ENCODE measurements at places on chromosomes 1 and 21. TPM values are rescaled to one million over a fixed set of nuclear protein-coding genes. Genes with fewer than 3 reads are reported as not detected.
A peak's percentile ranks its signal among the peaks of the same experiment; 100 is the strongest.

WLS gene
- not detected for total RNA-seq

GRCh38 chr1:214997685-214998084 lies 84.9 kb upstream of the KCNK2 start:
- no peaks in the 10 kb centered on the region for H3K36me3 ChIP-seq
- H3K4me1 ChIP-seq = no peaks in the 10 kb centered on the region
- no peak for DNase-seq
- no peaks in the 10 kb centered on the region for H3K27me3 ChIP-seq
- H3K4me3 ChIP-seq = no peak overlapping the region

GRCh38 chr1:28078680-28079626 lies 9.5 kb downstream of the EYA3 start:
- H3K4me1 ChIP-seq = peaks cover 17% of the 10 kb centered on the region
- DNase-seq = no peak
- peaks cover 7% of the 10 kb centered on the region for H3K36me3 ChIP-seq
- no peak overlapping the region for H3K27ac ChIP-seq
- H3K4me3 ChIP-seq = no peak overlapping the region

LHX8 gene
- total RNA-seq = not detected

- DNase-seq = no peak
- peaks cover 5% of the 10 kb centered on the region for H3K27me3 ChIP-seq
- H3K4me3 ChIP-seq = no peak overlapping the region
- no peaks in the 10 kb centered on the region for H3K4me1 ChIP-seq
- no peaks in the 10 kb centered on the region for H3K36me3 ChIP-seq
- H3K27ac ChIP-seq = no peak overlapping the region
These were observed 87.2 kb upstream of the CNIH3 start for GRCh38 chr1:224528900-224529299.

DNA sequence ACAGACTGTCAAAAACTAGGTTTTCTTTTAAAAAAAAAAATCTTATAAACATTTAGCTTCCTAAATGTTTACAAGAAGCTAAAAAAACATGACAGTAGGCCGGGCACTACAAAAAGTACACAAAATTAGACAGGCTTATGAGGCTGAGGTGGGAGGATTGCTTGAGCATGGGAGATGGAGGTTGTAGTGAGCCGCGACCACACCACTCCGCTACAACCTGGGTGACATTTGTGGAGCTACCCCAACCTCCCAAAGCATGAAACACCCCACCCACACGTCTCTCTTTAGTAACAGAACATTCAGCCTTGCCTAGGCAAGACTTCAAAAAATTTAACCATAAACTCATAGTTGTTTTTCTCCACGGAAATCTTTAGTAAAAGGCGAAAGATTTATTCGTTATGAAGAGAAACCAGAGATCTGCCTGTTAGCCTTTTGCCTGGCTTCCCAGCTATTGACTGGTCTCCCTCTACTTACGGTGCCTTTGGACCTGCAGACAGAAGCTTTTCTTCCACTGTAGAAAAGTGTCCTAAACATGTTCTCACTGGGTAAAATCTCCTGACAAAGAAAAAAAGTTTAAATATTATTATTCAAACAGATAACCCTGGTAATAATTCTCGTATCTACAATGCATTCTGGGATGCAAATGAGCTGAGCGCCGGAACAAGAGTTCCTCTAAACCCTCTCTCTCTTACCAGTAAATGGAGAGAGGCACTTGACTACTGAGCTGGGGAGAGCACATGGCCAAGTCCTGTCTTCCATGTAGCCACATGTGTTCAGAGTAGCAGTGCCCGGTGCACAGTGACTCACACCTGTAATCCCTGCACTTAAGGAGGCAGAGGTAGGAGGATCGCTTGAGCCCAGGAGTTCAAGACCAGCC lies 9.2 kb downstream of the RNU5D-1 start:
- peak overlapping the region; percentile 94 for H3K27ac ChIP-seq
- H3K4me3 ChIP-seq = peak overlapping the region; percentile 61
- peak; percentile 65 for DNase-seq

GRCh38 chr1:150165622-150166612 lies 16.2 kb downstream of the PLEKHO1 start:
- H3K4me3 ChIP-seq = no peak overlapping the region
- peaks cover 51% of the 10 kb centered on the region for H3K4me1 ChIP-seq
- peaks cover 2% of the 10 kb centered on the region for H3K36me3 ChIP-seq
- peak; percentile 57 for DNase-seq

- H3K4me1 ChIP-seq = no peaks in the 10 kb centered on the region
- no peak overlapping the region for H3K4me3 ChIP-seq
- no peaks in the 10 kb centered on the region for H3K36me3 ChIP-seq
- H3K27ac ChIP-seq = no peak overlapping the region
These were observed 198.3 kb upstream of the FAM78B start for GRCh38 chr1:166365081-166365480.

ALX3 gene
- total RNA-seq = not detected
